ENCODE measurements at places on chromosomes 11 and 22.

GRCh38 chr11:27698872-27699241, 1.4 kb downstream of the BDNF start:
- peak; percentile 25 for DNase-seq

DNA sequence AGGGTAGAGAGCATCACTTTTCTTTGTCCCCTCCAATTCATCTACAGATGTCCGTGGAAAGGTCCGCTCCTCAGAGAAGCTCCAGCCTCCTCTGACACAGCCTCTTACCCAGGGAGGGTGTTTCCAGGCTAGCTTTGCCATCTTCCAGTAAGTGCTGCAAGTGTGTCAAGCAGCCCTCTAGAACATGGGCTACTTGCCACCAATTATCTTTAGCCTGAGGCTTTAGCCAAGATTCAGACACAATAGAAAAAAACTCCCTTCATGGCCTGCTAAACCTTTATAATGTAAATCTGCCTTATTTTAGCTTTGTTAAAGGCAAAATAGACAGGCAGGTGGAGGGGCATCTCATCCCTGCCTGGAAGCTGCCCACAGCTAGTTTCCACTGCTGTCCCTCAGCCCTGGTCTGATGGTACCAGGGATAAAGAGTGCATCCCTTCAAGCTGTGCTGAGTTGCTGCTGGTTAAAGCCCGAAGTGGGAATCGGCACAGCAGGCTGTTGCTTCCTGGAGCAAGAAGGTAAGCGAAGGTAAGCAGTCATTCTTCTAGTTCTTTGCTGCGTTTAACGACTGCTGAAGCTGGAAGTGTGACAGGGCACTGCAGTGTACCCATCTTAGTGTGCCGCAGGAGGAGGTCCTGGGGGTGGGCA, 190.1 kb upstream of the E2F8 start:
- DNase-seq: no peak

GRCh38 chr11:70057080-70057479, 21.0 kb upstream of the ANO1 start:
- no peak for DNase-seq

DNA sequence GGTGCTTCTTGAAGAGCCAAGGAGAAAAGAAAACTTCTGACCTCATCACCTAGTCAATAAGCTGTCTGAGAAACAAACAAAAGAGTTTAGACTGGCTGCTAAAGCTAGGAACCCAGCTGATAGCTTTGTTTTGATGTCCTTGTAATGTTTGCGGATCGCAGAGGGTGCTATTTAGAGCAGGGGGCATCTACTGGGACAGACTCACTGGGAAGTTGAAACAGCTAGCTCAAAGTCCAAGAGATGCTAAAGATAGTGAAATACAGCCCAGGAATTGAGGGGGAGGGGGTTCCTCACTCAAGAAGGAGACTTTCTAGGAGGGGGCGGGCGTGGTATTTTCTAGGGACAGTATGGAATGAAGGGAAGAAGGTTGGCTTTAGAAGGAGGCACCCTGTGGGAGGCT, 18.9 kb downstream of the ZBTB16 start:
- no peak for DNase-seq

DNA sequence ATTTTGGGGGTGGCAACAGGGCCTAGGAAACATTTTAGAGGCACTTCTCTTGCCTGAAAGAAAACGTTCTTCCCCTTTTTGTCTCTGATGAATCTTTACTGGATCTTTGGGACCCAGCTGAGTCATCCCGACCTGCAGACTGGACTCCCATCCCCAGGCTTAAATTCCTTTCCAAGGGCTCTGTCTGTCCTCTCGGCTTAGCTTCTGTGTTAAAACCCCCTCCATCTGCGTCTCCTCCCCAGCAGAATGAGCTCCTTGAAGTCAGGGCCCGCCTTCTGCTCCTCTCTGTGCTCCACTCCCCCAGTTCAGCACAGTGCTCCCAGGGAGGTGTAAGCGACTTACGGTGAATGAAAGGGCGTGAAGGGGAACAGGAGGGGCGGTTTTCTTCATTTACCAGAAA, 895 bp upstream of the DAGLA start:
- no peak for DNase-seq

DNA sequence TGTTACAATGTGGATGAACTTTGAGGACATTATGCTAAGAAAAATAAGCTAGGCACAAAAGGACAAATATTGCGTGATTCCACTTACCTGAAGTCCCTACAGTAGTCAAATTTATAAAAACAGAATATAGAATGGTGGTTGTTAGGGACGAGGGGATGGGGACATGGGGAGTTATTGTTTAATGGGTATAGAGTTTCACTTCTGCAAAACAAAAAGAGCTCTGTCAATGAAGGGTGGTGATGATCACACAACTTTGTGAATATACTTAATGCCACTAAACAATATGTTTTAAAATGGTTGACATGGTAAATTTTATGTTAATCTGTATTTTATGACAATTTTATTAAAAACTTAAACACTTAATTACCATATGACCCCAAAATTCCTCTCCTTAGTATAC, 26.1 kb downstream of the INTS4 start:
- DNase-seq: no peak

DNA sequence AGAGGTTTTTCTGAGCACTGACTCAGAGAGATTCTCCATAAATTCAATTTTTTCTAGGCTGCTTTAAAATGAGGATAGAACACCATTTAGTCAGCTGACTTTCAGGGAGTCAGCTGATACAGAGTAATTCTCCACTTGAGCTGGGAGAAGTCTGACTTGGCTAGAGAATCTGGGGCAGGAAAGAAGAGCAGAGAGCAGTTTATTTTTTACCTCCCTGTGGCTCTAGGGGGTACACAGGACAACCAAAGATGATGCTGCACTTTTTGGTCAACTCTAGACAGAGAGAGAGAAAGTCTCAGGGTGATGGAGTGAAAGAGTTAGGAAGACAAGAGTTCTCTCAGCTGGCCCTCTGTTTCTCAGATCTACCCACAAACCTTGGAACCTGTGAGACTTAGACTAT, 67.3 kb upstream of the EED start:
- DNase-seq: no peak

DNA sequence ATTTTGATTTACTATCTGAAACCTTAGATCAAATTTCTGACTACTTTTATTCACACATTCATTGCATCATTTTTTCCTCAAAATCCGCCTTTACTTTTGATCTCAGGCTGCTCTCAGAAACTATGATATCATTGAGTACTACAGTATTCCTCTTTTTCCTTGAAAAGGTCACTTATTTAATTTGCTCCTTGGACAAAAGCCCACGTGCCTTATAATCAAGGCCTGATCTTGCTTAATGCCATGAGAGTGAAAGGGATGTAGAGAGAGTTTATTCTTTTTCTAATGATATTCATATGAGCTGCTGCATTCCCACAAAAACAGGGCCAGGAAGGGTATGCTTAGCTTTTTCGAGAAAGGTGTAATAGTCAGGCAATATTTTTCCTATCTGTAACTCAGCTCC, 327.0 kb downstream of the ETS1 start:
- DNase-seq: no peak

- DNase-seq: no peak
These were observed 11.3 kb upstream of the RHOD start for GRCh38 chr11:67045314-67045713.

GRCh38 chr11:12235553-12235946, 125.2 kb downstream of the MICAL2 start:
- no peak for DNase-seq

GRCh38 chr11:86108191-86108590, 39.3 kb upstream of the PICALM start:
- DNase-seq: no peak

DNA sequence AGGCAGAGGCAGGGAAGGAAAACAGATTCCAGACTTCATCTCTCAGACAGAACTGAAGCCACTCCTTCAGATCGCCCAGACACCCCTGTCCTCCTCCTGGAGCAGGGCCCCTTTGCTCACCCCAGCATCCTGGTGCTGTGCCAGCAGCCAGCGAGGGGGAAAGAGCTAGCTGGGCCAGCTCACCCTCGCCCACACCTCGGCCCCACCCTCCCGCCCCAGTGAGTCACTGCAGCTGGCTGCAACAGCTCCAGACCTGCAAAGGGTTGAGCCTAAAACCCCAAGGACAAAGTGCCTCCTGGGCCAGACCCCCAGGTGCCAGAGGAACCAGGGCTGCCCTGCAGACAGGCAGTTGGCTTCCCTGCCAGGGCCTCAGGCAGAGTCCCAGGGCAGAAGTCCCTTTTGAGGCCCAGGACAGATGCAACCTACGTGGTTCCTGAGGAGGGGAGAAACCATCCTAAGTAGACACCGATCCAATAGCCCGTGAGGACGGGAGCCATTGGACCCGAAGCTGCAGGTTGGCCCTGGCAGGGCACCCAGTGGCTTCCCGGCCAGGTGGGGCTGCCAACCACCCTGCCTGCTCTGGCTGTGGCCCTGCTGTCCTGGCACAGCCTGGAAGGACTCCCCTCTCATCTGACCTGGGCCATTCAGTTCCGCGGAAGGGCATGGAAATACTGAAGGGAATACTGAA, 7.2 kb downstream of the AHNAK start:
- DNase-seq: no peak

GRCh38 chr11:61488651-61489291, 19.8 kb upstream of the LRRC10B start:
- no peak for DNase-seq

GRCh38 chr11:64225608-64226506, at the start of the genes NUDT22 and TRPT1:
TSS of gene NUDT22 (plus strand) at chr11:64226274. CDS start at chr11:64226653, 379 bp downstream.
TSS of gene TRPT1 (minus strand) at chr11:64226186. CDS start at chr11:64225860, 326 bp downstream.
- peak; percentile 43 for DNase-seq

- DNase-seq: no peak
These were observed 8.2 kb downstream of the CKAP5 start for GRCh38 chr11:46837860-46838259.

DNA sequence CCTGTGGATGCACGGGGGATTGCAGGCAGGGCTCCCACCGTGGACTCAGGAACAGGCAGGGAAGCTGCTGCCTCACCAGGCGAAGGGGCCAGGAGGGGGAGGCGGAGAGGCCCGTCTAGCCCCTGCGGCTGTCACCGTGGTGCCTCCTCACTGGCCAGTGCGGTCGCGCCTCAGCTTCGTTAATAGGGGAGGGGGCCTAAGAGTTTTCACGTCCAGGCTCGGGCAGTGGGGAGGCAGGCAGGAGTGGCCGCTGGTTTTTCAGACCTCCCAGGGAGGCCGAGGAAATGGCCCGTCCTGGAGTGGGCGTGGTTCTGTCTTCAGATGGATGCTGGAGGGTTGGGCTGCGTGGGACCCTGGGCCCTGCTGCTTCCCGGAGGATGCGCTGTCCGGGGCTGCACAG, 91.1 kb upstream of the B3GAT1 start:
- no peak for DNase-seq

GRCh38 chr11:129374993-129375750, 476 bp upstream of the BARX2 start:
- DNase-seq: no peak

DNA sequence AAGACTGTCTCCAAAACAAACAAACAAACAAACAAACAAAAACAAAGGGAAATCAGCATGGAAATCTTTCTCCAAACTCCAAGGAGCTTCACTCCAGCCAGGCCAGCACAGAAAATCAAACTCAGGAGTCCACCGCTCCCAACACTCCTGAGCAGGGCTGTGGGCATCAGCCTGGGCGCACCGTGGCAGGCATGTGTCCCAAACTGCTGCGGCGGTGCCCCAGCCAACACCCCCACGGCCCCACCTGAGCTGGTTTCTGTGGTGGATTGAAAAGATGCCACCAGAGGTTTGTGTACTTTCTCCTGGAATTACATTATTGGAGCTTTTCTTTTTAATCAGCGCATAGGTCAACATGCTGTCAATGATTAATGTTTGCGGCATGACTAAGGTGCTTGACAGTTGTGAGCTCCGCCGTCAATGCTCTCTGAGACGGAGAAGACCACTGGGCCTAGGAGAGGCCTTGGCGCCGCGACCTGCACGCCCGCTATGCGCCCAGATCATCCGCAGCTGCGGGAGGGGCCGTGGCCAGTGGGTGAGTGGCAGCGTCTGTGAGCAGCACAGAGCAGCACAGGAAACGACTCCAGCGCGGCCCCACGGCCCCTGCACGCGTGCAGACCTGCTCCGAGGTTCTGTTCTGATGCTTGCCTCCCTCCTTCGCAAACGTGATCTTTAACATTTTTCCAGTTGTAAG, 18.1 kb downstream of the DRD4 start:
- no peak for DNase-seq

GRCh38 chr11:47160753-47161133, 15.9 kb downstream of the ARFGAP2 start:
- no peak for DNase-seq

GRCh38 chr11:34433899-34434298, 4.8 kb upstream of the CAT start:
- DNase-seq: no peak

GRCh38 chr11:100512475-100512874, 174.6 kb upstream of the ARHGAP42 start:
- DNase-seq: no peak

GRCh38 chr22:38016182-38017151, 32.1 kb upstream of the SOX10 start:
- no peak for DNase-seq

- no peak for DNase-seq
These were observed 62.1 kb downstream of the PPFIA1 start for GRCh38 chr11:70332567-70332966.

DNA sequence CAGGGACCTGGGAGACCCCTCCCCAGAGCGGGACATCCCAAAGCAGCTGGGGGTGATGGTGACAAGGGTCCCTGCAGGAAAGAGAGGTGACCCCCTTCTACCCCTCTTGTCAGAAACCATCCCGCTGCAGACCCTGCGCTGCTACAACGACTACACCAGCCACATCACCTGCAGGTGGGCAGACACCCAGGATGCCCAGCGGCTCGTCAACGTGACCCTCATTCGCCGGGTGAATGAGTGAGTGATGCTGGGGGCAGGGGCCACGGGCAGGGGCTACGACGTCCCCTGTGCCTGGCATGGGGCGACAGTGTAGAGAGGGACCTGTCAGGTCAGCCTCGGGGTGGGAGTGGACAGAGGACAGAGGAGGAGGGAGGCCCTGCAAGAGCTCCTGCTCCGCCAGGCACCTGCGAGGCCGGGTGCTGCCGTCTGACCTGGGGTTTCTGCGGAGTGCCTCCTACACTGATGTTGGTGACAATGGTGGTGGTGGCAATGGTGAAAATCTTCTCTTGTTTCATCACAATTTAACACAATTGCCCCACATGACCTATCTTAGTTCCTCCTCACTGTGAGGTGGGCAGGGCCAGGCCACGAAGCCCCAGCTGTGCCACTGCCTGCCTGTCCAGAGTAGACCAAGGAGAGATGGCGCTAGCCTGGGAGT, 9.8 kb downstream of the CSF2RB start:
- no peak for DNase-seq

DNA sequence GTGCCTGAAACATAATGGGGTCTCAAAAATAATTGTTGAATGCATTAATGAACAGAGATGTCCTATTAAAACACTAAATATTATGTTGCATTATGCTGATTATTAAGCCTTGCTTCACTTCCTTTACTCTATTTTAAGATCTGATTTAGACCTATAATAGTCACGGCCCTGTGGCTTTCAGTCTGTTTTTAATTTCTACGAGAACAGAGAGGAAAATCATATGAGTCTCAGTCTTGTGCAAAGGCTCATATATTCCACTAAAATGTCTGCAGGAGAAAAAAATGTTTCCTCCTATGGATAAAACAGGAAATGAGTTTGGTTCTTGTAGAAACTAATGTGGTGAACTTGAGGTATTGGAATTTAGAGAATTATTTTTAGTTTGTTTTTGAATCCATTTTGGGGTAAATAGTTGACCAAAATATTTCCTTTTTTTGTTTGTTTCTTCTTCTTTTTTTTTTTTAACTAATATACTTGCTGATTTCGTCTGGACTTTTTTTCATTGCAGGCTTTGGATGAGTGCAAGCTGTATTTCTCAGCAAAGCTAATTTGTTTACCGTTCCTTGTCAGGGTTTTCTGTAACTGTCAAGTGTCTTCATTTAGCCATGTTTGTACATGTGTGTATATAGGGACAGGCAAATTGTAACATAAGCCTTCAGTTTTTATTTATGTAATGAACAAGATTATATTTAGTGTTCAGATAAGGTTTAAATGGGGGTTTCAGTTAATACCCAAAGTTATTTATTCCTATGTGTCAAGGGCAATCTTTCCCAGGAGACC, 139.1 kb upstream of the DDI1 start:
- DNase-seq: no peak
